SIG-M5 (cell line): ENCODE measurements at places on chromosomes 1 and 21.

GRCh38 chr1:191163621-191164020 is 686.0 kb upstream of the BRINP3 start:
- no peak for DNase-seq

GRCh38 chr1:219430419-219430818 is 182.5 kb downstream of the ZC3H11B start:
- no peak for DNase-seq

GRCh38 chr1:219401724-219402625 is 210.9 kb downstream of the ZC3H11B start:
- no peak for DNase-seq

DNA sequence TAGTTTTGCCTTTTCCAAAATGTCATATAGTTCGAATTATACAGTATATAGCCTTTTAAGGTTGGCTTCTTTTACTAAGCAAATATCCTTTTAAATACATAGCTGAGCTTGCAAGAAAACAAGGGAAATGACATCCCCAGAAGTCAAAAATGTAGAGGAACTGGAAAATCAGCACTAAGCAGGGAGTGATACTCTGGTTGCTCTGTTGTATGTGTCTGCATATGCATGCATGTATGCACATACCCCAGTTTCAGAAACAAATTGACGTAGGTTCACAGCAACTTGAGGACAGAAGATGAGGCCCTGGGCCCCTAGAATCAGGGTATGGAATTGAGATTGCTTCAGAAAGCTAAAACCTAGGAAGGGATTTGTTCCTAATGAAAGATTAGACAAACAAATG is 75.1 kb upstream of the GNG4 start:
- no peak for DNase-seq

GRCh38 chr1:114750780-114751179 is 7.0 kb downstream of the CSDE1 start:
- DNase-seq: no peak

- no peak for DNase-seq
Observed at GRCh38 chr21:28447462-28447861, 545.2 kb downstream of the LTN1 start.

DNA sequence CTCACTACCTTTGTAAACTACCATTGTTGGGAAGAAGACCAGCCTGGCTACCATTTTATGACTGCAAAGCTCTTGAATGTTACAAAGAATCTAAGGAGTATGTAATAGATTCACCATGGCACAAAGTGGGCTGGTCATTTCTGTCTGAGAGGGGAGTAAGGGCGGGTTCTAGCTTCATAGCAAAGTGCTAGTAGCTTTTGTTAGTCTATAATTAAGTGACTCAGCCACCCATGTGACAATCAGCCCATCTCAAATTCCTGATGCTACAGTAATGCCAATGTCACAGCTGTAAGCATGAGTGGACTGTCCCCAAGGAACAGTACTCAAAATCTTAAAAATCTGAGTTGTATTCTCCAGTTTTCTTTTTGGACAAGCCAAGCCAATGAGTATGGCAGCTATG is 15.4 kb upstream of the OTUD3 start:
- DNase-seq: no peak

DNA sequence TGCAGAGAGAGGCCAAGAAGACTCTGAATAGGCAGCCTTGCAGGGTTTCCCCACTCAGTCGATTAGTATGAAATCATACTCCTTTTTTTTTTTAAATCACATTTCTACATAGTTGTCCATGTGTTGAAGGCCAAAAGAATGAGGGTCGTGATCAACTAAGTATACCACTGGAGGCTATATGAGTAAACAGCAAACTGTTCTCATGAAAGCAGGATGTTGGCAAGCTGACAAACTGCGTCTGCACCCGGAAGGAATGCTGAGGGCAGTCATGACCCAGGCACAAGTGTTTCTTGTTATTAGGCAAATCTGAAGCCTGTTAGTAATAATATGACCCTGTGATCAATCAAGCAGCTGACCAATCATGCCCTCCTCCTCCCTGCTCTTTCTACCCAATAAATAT is 213.2 kb downstream of the USH2A start:
- DNase-seq: no peak

DNA sequence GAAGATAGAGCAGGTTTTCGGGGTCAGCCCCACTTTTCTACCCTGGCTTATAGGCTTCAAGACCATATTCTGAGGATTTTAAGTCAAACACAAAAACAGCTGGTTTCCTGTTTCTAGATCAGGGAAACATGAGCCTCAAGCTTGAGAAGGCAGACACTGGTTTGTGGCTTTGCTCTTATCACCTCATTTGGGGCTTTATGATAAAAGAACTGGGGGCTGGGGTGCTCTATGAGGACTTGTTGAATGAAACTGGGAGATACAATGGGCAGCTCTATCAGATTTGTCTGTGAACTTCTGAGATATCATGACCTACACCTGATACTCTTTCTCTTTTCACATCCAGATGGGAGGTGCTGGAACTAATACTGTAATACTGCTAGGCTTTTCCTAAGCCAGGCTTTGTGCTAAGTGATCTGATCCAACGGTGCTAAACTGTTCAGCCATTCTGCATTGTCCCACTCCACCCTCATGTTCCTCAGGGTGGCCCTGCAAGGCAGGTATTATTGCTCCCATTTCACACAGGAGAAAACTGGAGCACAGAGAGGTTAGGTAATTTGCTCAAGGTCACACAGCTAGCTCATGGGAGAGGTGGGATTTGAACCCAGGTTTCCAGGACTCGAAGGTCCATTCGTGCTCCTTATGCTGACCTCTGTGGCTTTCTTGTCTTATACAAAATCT is 6.6 kb downstream of the AJAP1 start:
- DNase-seq: no peak

DNA sequence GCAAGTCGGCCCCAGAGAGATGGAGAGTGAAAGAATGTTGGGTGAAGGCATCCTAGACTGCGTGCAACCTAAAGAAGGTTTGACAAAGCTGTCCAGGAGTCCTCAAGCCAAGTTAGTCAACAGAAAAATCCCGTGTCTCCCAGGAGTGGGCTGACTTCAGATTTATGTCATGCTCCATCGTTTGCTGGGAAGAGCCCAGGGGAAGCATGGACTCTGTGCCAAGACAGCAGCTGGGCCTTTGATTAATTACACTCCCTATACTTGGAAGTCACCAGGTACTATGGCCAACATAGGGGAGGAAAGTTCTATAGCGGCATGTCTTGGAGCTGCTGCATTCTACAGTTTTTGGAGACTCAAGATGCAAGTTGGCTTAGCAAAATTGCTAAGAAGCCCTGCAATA is 247.4 kb downstream of the KAZN start:
- no peak for DNase-seq

GRCh38 chr1:40847023-40847745 is 15.0 kb downstream of the CITED4 start:
- DNase-seq: no peak

- DNase-seq: no peak
Observed at GRCh38 chr1:162458236-162458635, 39.4 kb upstream of the UHMK1 start.

- no peak for DNase-seq
Observed at GRCh38 chr1:117757668-117758067, 151.8 kb downstream of the TENT5C start.

DNA sequence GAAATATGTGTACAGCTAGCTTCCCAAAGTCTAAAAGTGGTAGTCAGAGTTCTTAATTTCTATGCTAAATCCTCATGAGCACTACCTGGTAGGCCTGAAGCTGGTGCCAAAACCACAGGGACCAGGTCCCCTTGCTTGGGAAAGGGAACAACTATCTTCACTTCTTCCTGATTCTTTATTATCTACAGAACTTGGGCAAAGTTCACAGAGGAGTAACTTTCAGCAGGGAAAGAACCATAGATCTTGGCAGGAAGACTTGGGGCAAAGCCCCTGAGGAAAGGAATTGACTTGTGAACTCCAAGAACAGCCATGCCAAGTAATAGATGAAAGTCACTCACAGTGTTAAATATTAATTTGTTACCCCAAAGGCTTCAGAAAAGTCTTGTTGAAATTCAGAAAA is 193.0 kb downstream of the ZC3H11B start:
- no peak for DNase-seq

DNA sequence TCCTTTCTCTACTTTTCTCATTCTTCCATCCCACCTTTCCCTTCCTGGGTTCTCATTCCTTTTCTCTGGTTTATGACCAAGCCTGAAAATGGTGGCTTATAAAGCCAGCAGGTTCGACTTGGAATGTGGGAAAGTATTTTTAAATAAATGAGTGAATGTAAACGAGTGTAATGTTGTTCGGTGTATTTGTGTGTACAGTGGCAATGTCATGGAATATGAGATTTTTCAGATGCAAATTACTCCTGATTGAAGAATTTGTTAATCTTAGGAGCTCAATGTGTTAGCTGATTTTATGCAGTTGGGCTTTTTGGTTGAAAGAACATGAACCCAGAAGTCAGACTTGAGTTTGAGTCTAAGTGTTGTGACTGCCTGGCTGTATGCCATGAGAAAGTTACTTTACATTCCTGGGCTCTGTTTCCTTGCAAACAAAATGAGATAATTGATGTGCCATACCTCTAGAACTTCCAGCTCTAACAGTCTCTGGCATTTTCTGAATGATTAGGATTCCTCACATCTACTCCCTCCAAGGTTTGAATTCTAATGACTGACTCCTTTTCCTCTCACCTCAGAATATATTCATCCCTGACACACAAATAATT is 6.6 kb downstream of the SGIP1 start:
- no peak for DNase-seq

DNA sequence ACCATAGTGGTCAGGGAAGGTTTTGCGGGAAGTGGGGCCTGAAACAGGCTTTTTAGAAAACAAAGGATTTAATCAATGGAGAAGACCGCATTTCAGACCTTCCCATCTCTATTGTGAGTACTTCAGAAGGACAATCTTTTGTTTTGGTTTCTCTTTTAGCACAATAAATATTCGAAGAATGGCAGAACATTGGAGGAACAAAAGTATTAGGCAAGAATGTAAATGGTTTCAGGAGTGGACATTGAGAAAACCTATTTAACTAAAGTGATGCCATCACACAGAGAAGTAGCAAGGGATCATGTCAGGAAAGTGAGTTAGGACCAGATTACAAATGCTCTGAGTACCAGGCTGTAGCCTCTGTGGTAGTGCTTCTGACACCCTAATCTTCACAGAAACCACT is 26.8 kb upstream of the UBE2U start:
- DNase-seq: no peak

GRCh38 chr1:30908316-30908695 is 252 bp downstream of the SDC3 start:
- no peak for DNase-seq

DNA sequence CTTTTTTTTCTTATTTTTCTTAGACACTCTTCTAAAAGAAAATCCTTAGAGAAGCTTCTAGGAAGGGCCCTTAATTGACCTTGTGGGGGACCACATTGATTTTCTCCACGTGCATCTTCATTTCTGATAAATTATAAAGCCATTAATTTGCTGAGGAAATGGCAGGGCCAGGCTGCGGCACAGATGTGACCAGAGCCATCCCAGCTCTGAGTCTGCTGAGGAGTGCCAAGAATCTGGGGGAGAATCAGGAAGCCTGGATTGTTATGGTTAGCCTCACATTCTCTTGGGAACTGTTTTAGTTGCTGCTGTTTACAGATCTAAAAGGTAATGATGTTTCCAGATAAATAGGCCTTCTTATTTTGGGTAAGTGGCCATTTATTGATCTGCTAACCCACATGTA is 16.2 kb downstream of the PROX1 start:
- DNase-seq: no peak

DNA sequence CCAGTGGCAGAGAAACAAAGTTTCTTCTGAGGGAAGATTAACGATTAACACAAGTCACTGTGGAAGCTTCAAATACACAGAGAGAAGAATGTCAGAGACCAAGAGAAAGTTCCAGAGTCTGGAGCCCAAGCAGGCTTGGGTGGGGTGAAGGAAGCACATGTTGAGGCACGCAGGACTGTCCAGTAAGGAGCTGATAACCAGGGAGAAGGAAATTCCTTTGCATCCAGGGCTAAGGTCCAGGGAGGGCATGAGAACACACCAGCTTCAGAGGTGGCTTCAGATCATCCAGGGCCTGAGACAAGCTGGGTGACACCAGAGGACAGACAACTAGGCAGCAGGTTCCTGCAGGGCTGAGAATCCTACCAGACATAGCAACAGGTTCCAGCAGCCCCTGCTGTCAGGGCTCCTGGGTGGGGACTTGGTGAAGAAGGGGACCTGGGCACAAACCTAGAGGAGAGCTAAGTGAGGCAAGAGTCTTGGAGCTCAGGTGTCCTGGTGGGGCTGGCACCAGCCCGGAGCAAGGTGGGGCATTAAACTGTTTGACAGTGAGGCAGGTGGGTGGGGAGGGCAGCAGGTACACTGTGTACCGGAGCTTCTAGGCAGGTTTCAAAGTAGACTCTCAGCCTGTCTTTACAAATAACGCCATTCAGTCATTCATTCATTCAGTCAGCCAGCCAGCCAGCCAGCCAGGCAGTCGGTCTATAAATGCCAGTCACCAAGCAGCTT is 2.6 kb upstream of the SPRR1A start:
- no peak for DNase-seq

DNA sequence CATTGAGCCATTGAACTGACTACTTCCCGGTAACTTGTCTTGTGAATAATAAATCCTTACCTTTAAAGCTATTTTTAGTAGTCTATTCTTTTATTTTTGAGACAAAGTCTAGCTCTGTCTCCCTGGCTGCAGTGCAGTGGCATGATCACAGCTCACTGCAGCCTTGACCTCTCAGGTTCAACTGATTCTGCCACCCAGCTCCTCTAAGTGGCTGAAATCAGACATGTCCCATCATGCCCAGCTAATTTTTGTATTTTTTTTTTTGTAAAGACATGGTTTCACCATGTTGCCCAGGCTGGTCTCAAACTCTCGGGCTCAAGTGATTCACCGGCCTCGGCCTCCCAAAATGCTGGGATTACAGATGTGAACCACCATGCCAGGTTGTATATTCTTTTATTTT is 59.3 kb upstream of the PTGS2 start:
- DNase-seq: no peak

GRCh38 chr1:243496187-243496646 is 240.4 kb downstream of the SDCCAG8 start:
- DNase-seq: no peak

- DNase-seq: no peak
Observed at GRCh38 chr1:93919780-93920179, 10.6 kb upstream of the GCLM start.

- no peak for DNase-seq
Observed at GRCh38 chr1:197247465-197247864, 20.6 kb upstream of the CRB1 start.

DNA sequence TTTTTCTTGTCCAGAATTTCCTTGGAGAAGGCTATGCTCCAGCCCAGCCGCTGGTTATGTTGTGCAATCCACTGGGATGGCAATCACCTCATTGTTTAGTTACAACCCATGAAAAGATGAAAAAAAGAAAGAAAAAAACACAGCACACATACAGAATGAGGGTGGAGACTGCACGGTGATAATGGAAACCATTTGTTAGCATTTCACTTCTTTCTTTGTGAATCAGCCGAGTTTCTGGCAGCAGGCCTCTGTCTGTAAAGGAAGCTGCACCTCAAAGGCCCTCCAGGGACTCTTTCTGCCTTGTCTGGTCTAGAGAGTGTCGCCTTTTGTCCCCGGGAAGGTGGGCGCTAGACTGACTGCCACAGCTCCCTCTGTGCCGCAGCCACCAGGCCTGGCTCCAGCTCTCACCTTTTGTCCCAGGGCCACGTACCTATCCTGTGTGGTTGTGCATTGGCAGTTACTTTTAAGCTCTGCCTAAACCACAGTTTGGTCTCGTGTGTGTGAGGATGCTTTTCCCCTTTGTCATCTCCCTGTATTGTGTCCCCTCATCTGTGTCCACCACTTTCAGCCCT is 35.6 kb downstream of the NGF start:
- DNase-seq: no peak
